Astrocyte of the spinal cord (primary cell): ENCODE measurements at places on chromosomes 3 and 15.

DNA sequence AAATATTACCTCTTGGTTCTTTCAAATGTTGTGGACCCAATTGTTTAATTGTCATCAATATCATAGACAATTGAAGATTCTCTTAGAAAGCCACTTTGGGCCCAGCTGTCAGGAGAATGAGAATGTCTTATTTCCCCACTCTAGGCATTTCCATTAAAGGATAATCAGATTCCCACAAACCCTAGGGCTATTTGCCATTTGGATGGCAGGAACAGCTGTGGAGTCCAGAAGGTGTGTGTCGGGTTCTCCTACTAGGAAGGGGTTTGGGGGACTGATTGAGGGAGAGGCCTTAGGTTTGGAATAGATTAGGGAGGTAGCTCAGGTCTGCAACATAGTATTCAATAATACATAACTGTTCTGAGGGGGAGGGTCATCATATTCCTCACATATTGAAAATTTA lies 35.2 kb upstream of the PLSCR5 start:
- DNase-seq = no peak

- DNase-seq = no peak
These were observed 113.8 kb downstream of the ADCY5 start for GRCh38 chr3:123335007-123335670.

DNA sequence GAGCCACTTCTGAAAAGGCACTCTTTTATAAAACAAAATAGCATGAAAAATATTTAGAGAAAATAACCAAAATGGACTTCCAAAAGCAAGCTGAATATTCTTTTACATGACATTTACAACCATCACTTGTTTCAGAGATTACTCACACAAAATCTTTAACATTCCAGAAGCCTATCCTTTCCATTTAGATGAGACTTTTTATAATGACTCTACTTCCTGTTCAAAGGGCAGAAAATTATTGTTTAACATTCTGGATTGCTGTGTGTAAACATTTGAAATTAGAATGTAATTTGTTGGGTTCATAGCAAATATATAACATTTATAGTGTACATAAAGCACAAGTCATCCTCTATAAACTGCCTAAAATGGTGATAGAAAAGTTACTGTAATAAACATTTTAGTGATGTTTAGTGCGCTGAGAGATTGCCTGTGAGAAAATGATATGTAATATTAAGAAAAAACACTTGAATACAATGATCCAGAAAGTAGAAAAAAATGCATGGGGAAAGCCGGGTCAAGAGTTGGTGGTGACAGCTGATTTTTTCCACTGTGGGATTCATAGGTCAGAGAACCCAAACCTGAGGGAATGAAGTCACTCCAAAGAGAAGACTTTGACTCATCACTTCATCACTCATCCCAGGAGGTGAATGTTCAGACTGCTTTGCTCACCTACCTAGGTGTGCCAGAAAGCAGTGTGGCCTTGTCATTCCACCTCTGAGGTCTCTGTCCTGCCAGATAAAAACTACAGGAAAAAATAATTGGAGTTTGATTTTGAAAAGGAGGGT lies 305.8 kb downstream of the ARPP21 start:
- peak; percentile 29 for DNase-seq

GRCh38 chr15:33535135-33535534 lies 224.4 kb downstream of the RYR3 start:
- no peak for DNase-seq

DNA sequence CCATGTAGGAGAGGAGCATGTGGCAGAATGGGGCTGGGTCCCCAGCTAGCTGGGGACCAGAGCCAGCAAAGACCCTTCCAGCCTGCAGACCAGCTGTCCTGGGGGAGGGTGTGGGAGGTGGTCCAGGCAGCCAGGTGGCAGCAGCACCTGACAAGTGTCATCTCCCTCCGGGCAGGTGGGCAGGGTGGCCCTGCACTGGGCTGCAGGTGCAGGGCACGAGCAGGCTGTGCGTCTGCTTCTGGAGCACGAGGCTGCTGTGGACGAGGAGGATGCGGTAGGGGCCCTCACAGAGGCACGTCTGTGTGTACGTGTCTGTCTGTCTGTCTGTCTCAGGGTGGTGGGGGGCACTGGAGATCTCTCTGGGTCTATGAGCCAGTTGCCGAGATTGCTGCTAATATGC lies 5.5 kb downstream of the ANKDD1A start:
- DNase-seq = no peak

GRCh38 chr3:52072020-52072419 lies 15.6 kb upstream of the DUSP7 start:
- no peak for DNase-seq

GRCh38 chr15:66850996-66851310 lies 148.9 kb downstream of the SMAD6 start:
- DNase-seq = no peak

GRCh38 chr15:31398677-31399301 lies 72.2 kb downstream of the KLF13 start:
- no peak for DNase-seq

- no peak for DNase-seq
These were observed 219.5 kb upstream of the GAP43 start for GRCh38 chr3:115403786-115404185.

- DNase-seq = no peak
These were observed 55.9 kb downstream of the SGO1 start for GRCh38 chr3:20130106-20130505.

DNA sequence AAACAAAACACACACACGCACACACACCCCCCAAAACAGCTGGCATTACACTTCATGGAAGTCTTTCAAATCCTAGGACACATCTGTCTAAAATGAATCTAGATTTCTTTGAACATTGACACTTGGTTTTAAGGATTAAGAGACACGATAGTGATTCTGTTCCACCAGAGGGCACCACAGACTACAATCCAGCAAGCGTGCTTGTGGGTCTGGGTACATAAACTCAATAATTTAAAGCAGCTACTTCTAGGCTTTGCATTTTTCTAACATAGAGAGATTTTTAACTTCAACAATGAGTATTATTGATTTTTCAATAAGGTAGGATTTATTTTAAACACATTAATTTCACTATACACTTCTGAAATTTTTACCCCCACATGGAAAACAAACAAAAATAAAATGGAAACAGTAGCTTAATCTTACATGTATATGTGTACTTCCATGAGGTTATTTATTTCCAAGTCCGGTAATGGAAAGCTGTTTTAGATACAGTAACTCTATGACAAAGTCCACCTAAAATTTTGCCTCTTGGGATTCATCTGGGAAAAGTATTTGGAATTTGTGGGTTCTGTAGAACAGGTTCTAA lies 564.0 kb upstream of the TGFBR2 start:
- DNase-seq = peak; percentile 84
